ENCODE measurements at places on chromosomes 6 and 20. TPM values are rescaled to one million over a fixed set of nuclear protein-coding genes. Genes with fewer than 3 reads are reported as not detected.

DNA sequence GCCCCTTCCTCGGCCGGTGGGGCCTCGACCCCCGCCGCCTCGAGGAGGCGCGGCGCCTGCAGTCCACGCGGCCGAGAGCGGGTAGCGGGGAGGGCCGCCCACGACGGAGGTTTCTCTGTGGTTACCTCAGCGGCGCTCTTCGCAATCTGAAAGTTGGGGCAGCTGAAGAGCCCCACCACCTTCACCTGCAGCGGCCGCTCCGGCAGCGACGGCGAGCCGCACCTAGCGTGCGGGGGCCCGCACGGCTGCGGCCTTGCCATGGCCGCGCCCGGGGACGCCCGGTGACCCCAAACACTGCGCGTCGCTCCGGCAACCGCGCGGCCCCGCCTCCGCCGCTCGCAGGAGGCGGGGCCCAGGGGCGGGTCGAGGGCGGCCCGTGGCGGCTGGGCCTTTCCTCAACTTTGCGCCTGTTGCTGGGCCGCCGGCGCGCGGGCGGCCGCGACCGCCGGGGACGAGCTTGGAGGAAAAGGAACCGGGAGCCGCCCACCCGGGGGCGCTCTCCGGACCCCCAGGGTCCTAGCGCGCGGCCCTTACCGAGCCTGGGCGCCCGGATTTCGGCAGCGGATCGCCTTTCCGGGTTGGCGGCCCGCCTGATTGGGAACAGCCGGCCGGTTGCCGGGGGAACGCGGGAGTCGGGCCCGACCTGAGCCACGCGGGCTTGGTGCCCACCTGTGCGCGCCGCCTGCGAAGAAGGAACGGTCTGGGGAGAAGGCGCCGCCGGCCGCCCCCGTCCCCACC, at the start of the genes PPIL6 and SMPD2:
Gene PPIL6, minus strand, starts transcription at position 298 of the 738 bp plus-strand sequence. Its CDS starts 38 bp downstream, at position 260.
Gene SMPD2, plus strand, starts transcription at position 394 of the 738 bp plus-strand sequence. CDS start 398 bp downstream, outside the sequence.
- H3K27ac ChIP-seq = peak within 1 kb of the TSS; percentile 69
- peaks cover 15% of the 10 kb centered on the region for H3K4me1 ChIP-seq
- H3K4me3 ChIP-seq = peak within 1 kb of the TSS; percentile 80
- DNase-seq = peak; percentile 89

GRCh38 chr6:11622156-11622555, 84.6 kb downstream of the TMEM170B start:
- no peak overlapping the region for H3K4me3 ChIP-seq
- H3K27ac ChIP-seq = no peak overlapping the region
- H3K36me3 ChIP-seq = 0 out of 2 replicates have a peak, but pooled peaks cover 7% of the 10 kb centered on the region
- peaks cover 39% of the 10 kb centered on the region for H3K4me1 ChIP-seq
- DNase-seq = no peak

DNA sequence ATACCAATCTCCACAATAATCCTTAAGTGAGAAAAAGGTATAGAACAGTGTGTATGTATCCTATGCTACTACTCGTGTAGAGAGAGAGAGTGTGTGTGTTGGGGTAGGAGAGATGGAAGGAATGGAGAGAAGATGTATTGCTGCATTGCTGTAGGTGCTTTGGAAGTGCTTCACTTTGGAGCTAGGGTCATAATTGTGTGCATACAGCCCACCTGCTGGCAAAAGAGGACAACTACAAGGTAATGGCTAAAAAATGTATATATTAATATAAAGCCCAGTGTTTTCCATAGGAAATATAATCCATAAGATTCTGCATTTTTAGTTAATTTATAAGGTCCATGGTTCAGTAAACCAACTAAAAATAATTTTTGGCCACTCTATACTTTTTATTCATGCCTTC, 36.1 kb downstream of the SERAC1 start:
- H3K4me3 ChIP-seq = no peak overlapping the region
- H3K36me3 ChIP-seq = peaks cover 3% of the 10 kb centered on the region
- no peaks in the 10 kb centered on the region for H3K27me3 ChIP-seq
- H3K4me1 ChIP-seq = no peaks in the 10 kb centered on the region

The MAP3K4 gene
- 27.1 TPM for total RNA-seq

The PACSIN1 gene
- not detected for total RNA-seq

The LY6G5B gene
- 1.6 TPM for total RNA-seq
